ENCODE measurements at places on chromosomes 11 and 22.

DNA sequence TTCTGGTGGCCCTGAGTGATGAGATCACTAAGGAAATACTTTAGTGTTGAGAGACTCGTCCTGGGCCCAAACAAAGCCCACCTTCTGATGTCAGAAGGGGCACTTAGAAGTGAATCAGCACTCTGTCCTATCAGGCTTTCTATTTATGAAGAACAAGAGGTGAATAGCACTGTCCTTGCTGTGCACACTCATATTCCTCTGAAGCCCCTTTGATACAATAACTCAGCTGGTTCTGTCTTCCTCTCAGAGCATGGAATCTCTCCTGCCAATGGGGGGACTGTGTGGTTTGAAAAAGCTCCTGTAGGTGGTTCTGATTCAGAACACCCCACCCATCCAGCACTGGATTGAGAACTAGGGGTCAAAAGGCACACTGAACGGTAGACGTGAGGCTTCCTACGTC lies 348.1 kb downstream of the ETS1 start:
- peaks cover 15% of the 10 kb centered on the region for H3K4me1 ChIP-seq
- peak; percentile 10 for DNase-seq
- H3K36me3 ChIP-seq = no peaks in the 10 kb centered on the region

DNA sequence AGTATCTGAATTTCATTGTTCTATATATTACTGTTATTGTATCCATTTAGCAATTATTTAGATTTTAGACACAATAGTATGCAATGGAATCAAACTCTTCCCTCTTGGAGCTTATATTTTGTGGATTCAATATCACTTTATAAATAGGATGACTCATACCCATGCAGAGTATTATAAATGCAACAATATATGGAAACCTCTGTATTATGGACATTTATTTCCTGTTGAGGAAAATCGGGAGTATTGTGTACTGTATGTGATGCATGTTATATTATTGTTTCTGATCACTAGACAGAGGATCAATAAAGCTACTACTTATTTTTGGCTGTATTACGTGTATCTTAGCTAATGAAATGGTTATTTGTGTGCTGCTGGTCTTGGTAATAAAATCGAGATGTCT lies 770 bp downstream of the METTL15 start:
- peak overlapping the region; percentile 85 for H3K27ac ChIP-seq
- H3K4me1 ChIP-seq = peaks cover 67% of the 10 kb centered on the region
- peaks cover 6% of the 10 kb centered on the region for H3K36me3 ChIP-seq

DNA sequence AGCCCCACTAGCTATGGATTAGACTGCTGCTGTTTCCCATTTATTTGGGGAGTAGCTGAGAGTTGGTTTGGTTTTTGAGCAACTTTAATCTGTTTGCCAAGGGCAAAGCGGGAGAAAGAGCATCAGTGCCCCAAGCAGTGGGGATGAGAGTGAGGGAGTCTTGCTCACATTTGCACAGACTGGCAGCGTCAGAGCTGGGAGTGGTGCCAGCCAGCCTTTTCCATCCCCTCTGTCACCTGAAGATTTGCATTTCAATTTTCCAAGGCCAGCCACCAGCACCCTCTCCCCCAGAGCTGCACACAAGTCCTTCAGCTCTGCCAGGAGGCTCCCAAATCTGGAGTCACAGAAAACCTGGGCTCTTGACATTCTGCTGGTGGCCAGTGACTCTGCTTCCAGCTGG lies 21.0 kb upstream of the UVRAG start:
- H3K27me3 ChIP-seq = peaks cover 8% of the 10 kb centered on the region
- no peaks in the 10 kb centered on the region for H3K36me3 ChIP-seq
- no peak overlapping the region for H3K4me3 ChIP-seq
- no peaks in the 10 kb centered on the region for H3K4me1 ChIP-seq
- no peak for DNase-seq

- no peak for DNase-seq
- no peaks in the 10 kb centered on the region for H3K36me3 ChIP-seq
- peaks cover 16% of the 10 kb centered on the region for H3K27me3 ChIP-seq
Observed at GRCh38 chr11:120830085-120830620, 193.7 kb upstream of the TBCEL start.

GRCh38 chr11:102168481-102168880 lies 58.2 kb downstream of the YAP1 start:
- H3K27me3 ChIP-seq = peaks cover 5% of the 10 kb centered on the region
- H3K4me3 ChIP-seq = no peak overlapping the region
- no peak for DNase-seq
- no peaks in the 10 kb centered on the region for H3K36me3 ChIP-seq

DNA sequence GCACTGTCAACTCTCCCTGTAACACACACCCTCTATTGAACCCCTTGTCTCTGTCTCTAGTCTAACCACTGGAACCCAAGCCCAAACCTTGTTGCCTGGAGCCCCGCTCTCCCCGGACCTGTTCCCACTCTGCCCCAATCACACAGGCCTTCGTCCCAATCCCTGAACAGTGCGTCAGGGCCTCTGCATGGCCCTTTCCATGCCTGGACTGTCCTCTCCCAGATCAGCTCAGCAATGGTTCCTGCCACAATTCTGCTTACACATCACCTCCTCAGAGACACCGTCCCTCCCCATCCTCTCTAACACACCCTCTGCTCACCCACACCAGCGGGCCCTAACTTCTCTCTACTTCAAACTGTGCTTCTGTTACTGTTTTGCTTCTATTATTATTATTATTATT lies 1.5 kb downstream of the TREH start:
- H3K4me1 ChIP-seq = 0 out of 2 replicates have a peak, but pooled peaks cover 3% of the 10 kb centered on the region
- no peak overlapping the region for H3K4me3 ChIP-seq
- no peak overlapping the region for H3K27ac ChIP-seq
- H3K36me3 ChIP-seq = no peaks in the 10 kb centered on the region
- no peaks in the 10 kb centered on the region for H3K27me3 ChIP-seq

DNA sequence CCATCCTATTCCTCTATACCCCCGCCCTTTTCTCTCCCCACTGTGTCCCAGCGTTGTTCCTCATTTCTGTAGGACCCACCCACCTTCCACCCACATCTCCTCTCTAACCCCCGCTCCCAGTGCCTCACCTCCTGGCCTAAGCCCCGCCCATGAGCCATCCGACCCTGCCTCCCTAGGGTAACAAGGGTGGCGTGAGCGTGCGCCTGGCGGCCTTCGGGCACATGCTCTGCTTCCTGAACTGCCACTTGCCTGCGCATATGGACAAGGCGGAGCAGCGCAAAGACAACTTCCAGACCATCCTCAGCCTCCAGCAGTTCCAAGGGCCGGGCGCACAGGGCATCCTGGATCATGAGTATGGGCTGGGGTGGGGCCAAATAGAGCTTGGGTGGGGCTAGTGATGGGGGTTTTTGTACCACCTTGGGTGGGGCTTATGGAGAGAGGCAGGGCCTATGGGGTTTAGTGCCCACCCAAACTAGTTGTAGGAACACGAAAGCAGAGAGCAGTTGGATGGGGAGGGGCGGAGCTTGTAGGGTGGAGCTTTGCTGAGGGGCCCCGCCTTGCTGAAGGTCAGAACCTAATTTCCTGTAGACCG lies 4.5 kb downstream of the INPP5J start:
- no peak overlapping the region for H3K27ac ChIP-seq
- no peaks in the 10 kb centered on the region for H3K4me1 ChIP-seq
- H3K27me3 ChIP-seq = no peaks in the 10 kb centered on the region

GRCh38 chr11:38460896-38461295 lies 1862.9 kb upstream of the RAG2 start:
- no peak for DNase-seq
- no peak overlapping the region for H3K4me3 ChIP-seq
- no peaks in the 10 kb centered on the region for H3K36me3 ChIP-seq

GRCh38 chr22:49699476-49699875 lies 128.2 kb downstream of the BRD1 start:
- no peak for DNase-seq
- no peaks in the 10 kb centered on the region for H3K27me3 ChIP-seq
- H3K36me3 ChIP-seq = no peaks in the 10 kb centered on the region
- H3K27ac ChIP-seq = no peak overlapping the region
- no peaks in the 10 kb centered on the region for H3K4me1 ChIP-seq

GRCh38 chr11:115345361-115345760 lies 158.9 kb downstream of the CADM1 start:
- no peaks in the 10 kb centered on the region for H3K36me3 ChIP-seq
- H3K27ac ChIP-seq = no peak overlapping the region
- H3K4me3 ChIP-seq = no peak overlapping the region
- H3K4me1 ChIP-seq = no peaks in the 10 kb centered on the region
- no peaks in the 10 kb centered on the region for H3K27me3 ChIP-seq
- DNase-seq = no peak

- no peak for DNase-seq
- H3K36me3 ChIP-seq = no peaks in the 10 kb centered on the region
- H3K27ac ChIP-seq = no peak overlapping the region
Observed at GRCh38 chr22:42977569-42977968, 37.4 kb downstream of the PACSIN2 start.

GRCh38 chr11:7638710-7639642 lies 34.3 kb downstream of the CYB5R2 start:
- H3K4me1 ChIP-seq = no peaks in the 10 kb centered on the region
- no peak overlapping the region for H3K4me3 ChIP-seq
- DNase-seq = no peak
- no peak overlapping the region for H3K27ac ChIP-seq

- H3K4me3 ChIP-seq = no peak overlapping the region
- H3K27ac ChIP-seq = no peak overlapping the region
- H3K36me3 ChIP-seq = no peaks in the 10 kb centered on the region
- DNase-seq = no peak
Observed at GRCh38 chr11:11347592-11347991, 5.5 kb downstream of the CSNK2A3 start.

DNA sequence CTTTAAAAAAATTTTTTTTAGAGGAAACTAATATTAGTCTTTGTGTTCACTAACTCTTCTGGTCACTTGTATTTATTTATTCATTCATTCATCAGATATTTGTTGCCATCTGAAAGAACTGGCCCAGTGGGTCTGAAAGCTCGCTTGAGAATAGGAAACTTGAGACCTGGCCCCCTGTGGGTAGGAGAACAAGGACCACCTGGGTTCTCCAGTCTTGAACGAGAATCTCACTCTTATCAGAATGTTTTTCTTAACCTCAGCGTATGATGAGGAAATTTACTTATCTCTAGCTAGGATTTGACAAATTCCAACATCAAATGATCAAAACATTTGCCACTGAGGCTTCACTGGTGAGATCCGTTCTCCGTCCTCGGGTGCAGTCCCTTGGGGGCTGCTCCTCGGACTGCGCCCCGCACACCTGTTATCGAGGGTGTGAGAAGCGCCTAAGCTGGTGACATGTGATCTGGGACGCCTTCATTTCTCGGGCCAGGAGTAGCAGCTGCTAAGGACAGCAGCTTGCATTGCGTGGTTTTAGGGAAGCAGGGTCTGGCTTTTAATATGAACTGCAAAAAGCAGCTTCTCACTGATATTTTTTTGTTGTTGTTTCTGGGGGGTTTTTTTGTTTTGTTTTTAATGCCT lies 6.3 kb downstream of the C22orf31 start:
- H3K4me1 ChIP-seq = peaks cover 25% of the 10 kb centered on the region
- no peaks in the 10 kb centered on the region for H3K27me3 ChIP-seq

DNA sequence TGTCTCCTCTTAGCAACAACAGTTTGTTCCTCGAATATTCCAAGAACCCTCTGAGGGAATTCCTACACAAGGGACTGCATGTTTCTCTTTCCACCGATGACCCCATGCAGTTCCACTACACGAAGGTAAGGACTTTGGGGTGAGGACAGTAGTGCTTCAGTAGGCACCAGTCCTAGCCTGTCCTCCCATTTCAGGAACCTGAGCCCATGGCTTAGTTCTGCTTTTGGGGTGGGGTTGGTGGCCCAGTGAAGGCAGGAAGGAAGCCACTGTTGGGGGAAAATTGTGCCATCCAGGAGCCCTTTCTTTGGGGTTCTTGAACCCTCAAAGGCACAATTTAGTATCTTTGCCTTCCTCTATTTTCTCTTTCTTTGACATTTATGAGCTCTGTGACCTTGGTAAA lies 38.2 kb downstream of the RNF141 start:
- H3K27ac ChIP-seq = no peak overlapping the region
- no peak for DNase-seq
- no peaks in the 10 kb centered on the region for H3K27me3 ChIP-seq
- H3K4me3 ChIP-seq = no peak overlapping the region
- H3K36me3 ChIP-seq = peaks cover 57% of the 10 kb centered on the region
- no peaks in the 10 kb centered on the region for H3K4me1 ChIP-seq
